ENCODE measurements at places on chromosomes 12 and 14. TPM values are rescaled to one million over a fixed set of nuclear protein-coding genes. Genes with fewer than 3 reads are reported as not detected.

Gene IFI27
- total RNA-seq: 958 TPM

Gene CCDC63
- not detected for total RNA-seq

Gene HAL
- total RNA-seq: 0.21 TPM

Gene ADGRD1
- 2.3 TPM for total RNA-seq

Gene RNASE4
- total RNA-seq: 73.1 TPM

Gene C12orf60
- 0.35 TPM for total RNA-seq

Gene TPH2
- not detected for total RNA-seq

Gene AMDHD1
- not detected for total RNA-seq

Gene B4GALNT1
- total RNA-seq: 0.56 TPM

Gene MGP
- total RNA-seq: 23.1 TPM

Gene SLCO1B1
- total RNA-seq: not detected

Gene DCAF5
- 18.3 TPM for total RNA-seq

Gene KLRD1
- total RNA-seq: 1.9 TPM

Gene TMEM132D
- not detected for total RNA-seq

Gene CLEC2D
- 3.6 TPM for total RNA-seq

Gene ATP5F1B
- total RNA-seq: 337 TPM

Gene GCN1
- 39.5 TPM for total RNA-seq

Data from esophagus squamous epithelium (tissue), 5 donors.